ENCODE measurements at places on chromosomes 16 and 17.

GRCh38 chr17:62456016-62456415, 22.6 kb upstream of the TLK2 start:
- DNase-seq, result no peak

GRCh38 chr16:9154567-9155410, 63.3 kb downstream of the HAPSTR1 start:
- DNase-seq, result no peak

DNA sequence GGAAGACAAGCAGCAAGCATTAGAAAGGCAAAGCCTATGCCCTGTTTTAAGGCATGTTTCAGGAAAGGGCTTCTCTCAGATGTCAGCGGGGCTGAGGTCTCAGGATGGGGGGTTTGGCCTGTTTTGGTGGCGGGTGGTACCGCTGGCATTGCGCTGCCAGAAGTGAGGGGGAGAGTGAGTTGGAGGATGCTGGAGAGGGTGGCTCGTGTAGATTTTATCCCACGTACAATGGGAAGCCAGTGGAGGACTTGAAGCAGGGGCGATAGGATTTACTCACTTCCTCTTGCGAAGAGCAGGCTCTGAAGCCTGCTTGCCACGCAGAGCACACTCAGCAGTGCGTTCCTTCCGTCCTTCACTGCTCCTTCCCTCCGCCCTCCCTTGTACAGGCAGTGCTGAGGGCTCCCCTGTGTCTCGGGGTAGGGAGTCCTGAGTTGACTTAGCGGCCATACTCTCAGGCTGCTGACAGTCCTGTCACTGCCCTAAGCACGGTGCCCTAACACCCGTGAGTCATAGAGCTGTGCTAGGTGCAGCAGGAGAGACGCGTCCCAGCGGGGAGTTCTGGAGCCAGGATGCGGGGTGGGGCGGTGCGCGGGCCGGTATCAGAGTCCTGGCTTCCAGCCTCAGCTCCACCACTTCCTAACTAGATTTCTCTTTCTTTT, 113.1 kb downstream of the SNX29 start:
- peak; percentile 62 for DNase-seq

- DNase-seq, result no peak
Measured at GRCh38 chr16:22063888-22064467, 28.4 kb upstream of the VWA3A start.

DNA sequence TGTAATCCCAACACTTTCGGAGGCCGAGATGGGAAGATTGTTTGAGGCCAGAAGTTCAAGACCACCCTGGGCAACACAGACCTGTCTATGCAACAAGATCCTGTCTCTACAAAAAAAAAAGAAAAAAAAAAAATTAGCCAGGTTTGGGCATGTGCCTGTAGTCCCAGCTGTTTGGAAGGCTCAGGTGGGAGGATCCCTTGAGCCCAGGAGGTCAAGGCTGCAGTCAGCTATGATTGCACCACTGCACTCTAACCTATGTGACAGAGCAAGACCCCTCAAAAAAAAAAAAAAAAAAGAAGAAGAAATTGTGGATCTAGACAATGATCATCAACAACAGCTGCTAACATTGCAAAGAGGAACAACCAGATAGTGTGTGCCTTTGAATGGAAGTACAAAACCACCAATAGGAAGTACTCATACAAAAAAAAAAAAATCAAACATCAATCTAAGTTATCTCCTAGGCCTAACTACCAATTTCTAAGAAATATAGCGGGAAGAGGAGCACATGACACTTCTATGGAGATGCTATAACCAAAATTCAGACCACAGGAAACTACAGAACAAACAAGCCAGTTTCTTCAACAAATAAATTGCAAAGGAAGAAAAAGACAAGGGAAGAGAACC, 258.7 kb downstream of the MRTFB start:
- DNase-seq, result no peak

GRCh38 chr16:47136099-47136842, 7.5 kb downstream of the NETO2 start:
- DNase-seq, result peak; percentile 34

GRCh38 chr16:181565-182021, 1.3 kb downstream of the HBQ1 start:
- DNase-seq, result no peak

GRCh38 chr17:1312261-1312870, 32.9 kb downstream of the TRARG1 start:
- no peak for DNase-seq

DNA sequence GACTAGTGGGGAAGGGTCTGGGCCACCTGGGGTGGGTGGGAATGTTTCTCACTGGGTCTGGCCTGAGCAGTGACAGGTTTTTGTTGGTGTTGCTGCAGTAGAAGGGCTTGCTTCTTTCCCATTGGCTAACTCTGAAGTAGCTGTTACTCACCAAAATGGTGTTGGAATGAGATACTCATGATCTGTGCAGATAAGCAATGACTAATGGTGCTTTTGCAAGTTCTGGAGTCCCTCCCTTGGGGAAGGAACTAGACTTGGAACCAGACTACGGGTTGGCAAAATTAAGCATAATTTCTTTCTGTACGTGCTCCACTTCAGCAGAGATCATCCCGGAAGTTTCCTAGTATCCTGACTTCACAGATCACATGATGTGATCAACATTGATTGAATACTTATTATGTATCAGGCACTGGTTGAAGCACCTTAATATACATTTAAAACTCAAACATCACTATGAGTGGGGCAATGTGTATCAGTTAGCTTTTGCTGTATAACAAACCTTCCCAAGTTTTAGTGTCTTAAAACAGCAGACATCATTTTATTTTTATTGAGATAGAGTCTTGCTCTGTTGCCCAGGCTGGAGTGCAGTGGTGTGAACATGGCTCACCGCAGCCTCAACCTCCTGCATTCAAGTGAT, 30.1 kb downstream of the CHP2 start:
- DNase-seq, result no peak

- no peak for DNase-seq
Measured at GRCh38 chr17:18933102-18934058, 18.6 kb upstream of the SLC5A10 start.
